ENCODE measurements at places on chromosomes 11 and 22.

- DNase-seq, result no peak
These were observed 104.9 kb downstream of the KCNC1 start for GRCh38 chr11:17839450-17839849.

- DNase-seq, result no peak
These were observed 72.1 kb downstream of the LRRC32 start for GRCh38 chr11:76598426-76598839.

- no peak for DNase-seq
These were observed 862.8 kb downstream of the FAM181B start for GRCh38 chr11:81870815-81871214.

- DNase-seq, result no peak
These were observed at the start of gene BIK for GRCh38 chr22:43110444-43110926. BIK (plus strand) TSS chr22:43110750; CDS start chr22:43124023, 13,273 bp downstream.

GRCh38 chr11:34667810-34668582, 47.1 kb downstream of the EHF start:
- DNase-seq, result no peak

GRCh38 chr22:38131399-38131798, 20.9 kb upstream of the BAIAP2L2 start:
- DNase-seq, result no peak

DNA sequence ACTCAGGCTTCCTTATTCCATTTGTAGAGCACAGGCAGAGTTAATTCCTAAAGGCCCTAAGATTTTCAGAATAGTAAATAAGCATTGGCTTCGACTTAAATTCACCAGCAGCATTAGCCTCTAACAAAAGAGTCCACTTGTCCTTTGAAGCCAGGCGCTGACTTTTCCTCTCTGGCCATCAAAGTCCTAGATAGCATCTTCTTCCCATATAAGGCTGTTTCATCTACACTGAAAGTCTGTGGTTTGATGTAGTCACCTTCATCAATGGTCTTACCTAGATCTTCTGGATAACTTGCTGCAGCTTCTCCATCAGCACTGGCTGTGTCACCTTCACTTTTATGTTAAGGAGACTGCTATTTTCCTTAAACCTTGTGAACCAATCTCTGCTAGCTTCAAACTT, 118.3 kb upstream of the SOX6 start:
- DNase-seq, result no peak

DNA sequence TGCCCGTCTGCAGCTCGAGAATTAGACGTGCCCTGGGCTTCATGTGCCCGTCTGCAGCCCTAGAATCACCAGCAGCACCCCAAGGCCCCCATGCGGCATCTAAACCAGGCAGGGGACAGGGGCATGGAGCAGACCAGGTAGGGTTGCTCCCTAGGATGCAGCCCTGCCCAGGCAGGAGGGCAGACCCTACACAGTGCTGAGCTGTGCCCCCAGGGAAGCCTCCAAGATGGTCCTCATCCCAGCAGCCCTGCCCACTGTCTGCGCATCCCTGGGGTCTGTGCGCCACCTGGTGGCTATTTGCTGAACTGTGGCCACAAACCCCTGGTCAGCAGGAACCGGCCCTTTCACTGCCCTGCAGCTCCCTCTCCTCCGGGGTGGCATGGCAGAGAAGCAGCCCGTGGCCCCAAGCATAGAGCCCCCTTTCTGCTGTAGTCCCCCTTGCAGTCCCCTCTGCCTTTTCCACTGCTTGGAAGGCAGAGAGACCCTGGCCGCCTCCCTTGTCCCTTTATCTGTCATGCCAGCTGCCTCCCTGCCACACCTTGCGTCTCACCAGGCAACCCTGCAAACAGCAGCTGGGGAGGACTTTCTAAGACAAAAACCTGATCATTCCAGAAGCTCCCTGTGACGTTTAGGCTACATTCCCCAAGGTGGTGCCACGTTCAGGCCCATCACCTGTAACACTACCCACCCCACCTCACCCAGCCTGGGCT, 86.6 kb downstream of the KCNQ1 start:
- no peak for DNase-seq

DNA sequence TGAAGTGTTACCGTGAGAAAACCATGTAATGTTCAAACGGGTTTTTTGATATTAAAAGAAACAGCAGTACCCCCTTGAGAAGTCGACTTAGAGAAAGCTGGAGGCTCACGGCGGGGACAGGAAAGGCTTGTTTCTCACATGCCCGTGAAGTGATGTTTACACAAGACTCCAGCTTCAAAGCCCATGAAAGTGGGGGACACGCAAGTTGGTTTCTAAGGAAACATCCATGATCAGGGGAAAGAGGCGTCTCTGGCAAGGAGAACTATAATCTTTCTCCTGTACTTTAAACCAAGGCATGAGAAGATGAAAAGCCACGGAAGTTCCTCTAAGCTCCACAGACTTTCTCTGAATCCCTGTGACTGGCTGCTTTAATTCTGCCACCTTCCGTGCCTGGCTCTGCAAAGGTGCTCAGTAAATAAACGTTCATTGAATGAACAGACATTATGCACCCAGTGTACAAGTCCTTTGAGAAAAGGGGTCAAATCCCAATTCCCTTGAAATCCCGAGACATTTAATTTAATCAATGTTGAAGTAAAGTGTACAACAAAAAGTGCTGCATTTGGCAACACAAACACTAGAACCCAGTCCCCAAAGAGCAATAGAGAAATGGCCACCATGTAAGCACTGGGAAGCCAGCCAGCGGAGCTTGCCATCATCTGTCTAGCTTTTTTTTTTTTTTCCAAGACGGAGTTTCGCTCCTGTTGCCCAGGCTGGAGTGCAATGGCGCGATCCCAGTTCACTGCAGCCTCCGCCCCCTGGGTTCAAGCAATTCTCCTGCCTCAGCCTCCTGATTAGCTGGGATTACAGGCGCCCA, 58.7 kb downstream of the AHNAK start:
- DNase-seq, result no peak

DNA sequence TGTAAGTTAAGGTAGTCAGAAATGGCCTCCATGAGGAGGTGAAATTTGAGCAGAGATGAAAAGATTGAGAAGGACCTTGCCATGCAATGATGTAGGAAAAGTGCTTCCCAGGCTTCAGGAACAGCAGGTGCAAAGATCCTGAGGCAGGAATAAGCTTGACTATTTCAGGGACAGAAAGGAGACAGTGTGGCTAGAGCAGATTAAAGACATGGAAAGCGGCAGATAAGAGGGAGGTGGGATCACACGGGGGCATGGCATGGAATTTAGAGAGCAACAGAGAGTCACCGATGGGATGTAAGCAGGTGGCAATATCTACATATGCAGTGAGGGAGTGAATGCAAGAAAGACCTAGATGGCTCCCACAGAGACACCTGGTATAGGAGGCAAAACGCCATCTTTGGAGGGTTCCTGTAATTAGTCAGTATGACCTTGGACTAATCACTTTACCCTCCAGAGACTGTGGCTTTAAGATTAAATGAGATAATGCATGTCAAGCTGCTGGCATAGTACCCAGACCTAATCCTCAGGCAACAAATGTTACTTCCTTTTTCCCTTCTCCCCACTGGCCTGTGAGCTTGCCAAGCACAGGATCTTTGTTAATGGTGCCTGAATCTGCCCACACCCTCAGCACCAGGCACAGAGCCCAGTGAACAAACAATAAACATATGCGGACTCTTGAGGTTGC, 24.6 kb upstream of the ACER3 start:
- no peak for DNase-seq

- DNase-seq, result no peak
These were observed 236.2 kb downstream of the C11orf87 start for GRCh38 chr11:109658190-109658589.

DNA sequence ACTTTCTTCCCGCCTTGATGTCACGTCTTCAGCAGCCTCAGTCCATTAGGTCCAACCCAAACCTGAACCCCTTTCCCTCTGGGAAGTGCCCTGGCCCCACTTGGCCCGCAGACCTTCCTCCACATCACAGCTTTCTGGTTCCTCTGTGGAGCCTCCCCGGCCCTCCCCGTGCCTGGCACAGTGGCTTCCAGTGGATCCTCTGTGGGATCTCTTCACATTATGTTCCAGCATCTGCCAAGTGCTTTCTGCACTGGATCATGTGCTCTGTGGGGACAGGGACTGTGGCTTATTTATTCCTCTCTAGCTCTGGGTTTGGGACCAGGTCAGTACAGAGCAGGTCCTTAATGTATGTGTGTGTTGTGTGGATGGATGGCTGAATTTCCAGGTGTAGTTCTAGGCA, 30.9 kb downstream of the POLR3H start:
- no peak for DNase-seq

- DNase-seq, result no peak
These were observed 301.7 kb downstream of the BLID start for GRCh38 chr11:121814296-121814695.
